ENCODE measurements at places on chromosomes 13 and 19. TPM values are rescaled to one million over a fixed set of nuclear protein-coding genes. Genes with fewer than 3 reads are reported as not detected.

Gene IL12RB1
- not detected for total RNA-seq

Gene JSRP1
- total RNA-seq = 1.3 TPM

Gene TICAM1
- 8.6 TPM for total RNA-seq

Gene ZNF525
- total RNA-seq = 0.29 TPM
